Mesenteric fat pad (tissue), 1 donor: ENCODE measurements at places on chromosomes 6 and 20. TPM values are rescaled to one million over a fixed set of nuclear protein-coding genes. Genes with fewer than 3 reads are reported as not detected.

The TAGAP gene
- 5.7 TPM for total RNA-seq

GRCh38 chr6:20947977-20948376, 413.7 kb downstream of the CDKAL1 start:
- DNase-seq: no peak

DNA sequence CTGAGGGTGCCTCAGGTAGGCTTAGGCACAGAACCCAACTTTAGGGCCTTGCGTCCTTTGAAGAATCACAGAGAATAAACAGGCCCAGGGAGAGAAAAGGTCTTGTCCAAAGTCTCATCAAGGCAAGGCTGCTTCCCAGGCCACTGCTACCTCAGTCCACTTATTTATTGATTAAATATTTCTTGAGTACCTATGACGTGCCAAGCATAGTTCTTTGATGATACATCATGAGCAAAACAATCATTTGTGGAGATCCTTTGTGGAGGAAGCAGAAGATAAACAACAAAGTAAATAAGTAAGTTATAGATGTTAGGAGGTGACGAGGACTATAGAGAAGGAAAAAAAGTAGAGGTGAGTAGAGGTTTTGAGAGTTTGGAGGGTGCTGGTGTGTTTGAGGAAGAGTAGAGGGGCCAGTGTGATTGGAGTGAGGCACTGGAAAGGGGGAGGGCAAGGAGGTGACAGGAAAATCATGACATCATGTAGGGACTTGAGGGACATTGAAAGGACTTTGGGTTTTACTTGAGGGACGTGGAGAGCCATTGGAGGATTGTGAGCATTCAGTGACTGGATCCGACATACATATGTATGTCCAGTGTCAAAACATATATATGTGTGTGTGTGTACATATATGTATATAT, 14.1 kb upstream of the CHMP4B start:
- DNase-seq: no peak

- DNase-seq: no peak
Observed at GRCh38 chr20:58930496-58930895, 50.6 kb upstream of the NELFCD start.

GRCh38 chr6:137731600-137731959, 135.5 kb upstream of the TNFAIP3 start:
- no peak for DNase-seq

DNA sequence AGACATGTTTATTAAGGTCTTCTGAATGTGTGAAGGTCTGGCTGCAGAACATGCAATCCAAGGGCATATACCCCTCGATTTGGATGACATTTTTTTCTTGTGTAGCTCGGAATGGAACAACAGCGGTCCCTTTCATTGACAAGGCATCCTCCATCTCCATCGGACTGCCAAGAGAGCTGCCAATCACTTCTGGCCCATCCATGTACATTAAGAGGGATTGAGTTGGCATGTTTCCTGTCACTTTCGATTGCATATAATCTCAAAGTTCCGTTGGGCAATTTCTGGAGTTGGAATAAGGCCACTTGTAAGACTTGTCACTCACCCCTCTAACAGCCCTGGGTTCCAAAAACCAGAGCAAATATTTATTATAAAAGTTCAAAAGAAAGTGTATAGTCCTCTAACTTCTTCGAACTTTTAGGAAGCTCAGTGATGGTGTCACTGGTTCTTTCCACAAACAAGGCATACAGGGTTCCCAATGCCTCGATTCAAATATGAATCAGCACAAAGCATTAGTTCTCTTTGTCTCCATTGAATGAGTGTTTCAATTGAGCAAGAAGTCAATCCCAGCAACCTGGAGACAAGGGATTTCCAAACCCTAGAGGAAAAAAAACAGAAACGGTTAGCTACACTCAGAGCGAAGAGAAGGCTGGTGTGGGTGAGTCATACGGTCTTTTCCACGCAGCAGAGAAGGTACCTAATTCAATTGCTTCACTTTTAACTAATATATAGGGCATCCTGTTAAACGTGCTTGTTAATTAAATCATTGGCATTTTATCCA, 10.9 kb downstream of the ZNF217 start:
- DNase-seq: no peak

DNA sequence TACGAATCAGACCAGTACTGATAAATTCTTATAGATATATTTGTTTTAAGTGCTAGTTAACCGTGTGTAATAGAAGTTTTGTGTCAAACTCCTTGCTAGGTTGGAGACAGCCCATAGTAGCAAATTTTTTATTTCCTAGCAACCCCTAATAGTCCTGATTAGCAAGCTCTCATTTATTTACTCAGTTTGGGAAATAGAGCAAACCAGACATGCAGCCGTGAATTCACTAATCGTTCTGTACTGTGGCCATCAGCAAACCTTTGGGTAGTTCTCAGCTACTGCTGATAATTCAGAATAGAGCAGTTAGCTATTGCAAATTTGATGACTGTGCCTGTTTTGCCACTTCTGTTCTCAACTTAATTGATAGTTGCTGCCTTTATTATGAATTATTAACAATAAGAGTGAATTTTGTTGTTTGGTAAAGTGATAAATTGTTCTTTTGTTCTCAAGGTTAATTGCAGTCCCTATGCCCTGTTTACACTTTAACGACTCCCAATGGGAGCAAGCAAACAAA, 215.8 kb downstream of the GRM1 start:
- no peak for DNase-seq

- DNase-seq: no peak
Observed at GRCh38 chr20:764255-764654, 4.0 kb downstream of the SLC52A3 start.
